ENCODE measurements at places on chromosomes 1 and 21.
A peak's percentile ranks its signal among the peaks of the same experiment; 100 is the strongest.

GRCh38 chr1:7454895-7455784 lies 316.0 kb upstream of the VAMP3 start:
- DNase-seq, result peak; percentile 41

DNA sequence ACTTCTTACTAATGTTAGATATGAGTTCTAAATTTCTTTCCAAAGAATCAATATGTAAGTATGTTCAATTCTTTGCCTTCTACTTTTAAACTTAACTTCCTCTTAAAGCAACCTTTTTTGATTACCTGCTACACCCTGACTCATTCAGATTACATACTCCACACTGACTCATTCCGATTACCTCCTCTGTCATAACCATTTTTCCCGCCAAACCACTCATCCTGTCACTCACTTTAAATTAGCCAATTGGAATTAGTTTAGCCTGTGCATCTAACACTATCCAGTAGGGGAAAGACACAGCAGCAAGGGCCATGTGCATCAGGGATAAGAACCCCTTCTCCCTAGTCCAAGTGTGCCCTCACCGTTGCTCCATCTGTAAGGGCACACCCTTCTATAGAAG lies 815.5 kb downstream of the BRINP3 start:
- DNase-seq, result peak; percentile 44

DNA sequence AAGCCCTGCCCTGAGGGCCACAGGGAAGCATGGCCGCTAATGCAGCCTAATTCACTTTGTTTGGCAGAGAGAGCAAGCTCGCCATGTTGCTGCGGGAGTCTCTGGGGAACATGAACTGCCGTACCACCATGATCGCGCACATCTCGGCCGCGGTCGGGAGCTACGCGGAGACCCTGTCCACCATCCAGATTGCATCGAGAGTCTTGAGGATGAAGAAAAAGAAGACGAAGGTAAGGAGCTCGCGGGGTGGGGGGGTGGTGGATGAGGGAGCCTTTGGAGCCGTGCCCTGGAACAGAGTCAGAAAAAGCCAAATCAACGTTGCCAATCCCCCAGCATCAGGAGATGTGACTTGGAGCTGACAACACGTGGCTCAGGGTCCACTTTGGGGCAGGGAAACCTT lies 529.4 kb downstream of the KIF26B start:
- no peak for DNase-seq

DNA sequence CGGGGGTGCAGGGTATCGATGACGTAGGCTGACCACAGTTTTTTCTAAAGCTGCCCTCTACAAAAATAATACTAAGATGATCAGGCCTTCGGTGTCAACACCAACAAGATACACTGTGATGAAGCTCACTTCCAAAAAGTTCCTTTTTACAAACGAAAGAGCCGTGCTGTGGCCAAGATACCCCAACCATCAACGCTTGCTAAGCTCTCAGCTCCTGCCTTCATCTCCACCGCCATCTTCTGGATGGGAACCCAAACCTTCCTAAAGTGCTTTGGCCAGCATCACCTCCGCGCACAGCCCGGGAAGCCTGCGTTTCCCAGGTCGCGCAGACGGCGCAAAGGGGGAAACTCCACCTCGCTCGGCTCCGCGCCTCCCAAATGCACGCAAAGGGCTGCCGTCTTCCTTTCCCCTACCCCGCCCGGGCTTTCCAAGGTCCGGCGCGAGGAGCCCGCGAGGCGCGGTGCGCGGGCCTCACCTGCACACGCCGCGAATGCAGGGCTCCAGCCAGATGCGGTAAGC lies 541 bp downstream of the USP48 start:
- peak; percentile 34 for DNase-seq

- no peak for DNase-seq
Measured at GRCh38 chr1:203097001-203097400, 11.2 kb upstream of the MYOG start.

GRCh38 chr1:59098655-59099054 lies 198.2 kb upstream of the FGGY start:
- no peak for DNase-seq

Data from RWPE1 (cell line).